ENCODE measurements at places on chromosomes 1 and 21.

DNA sequence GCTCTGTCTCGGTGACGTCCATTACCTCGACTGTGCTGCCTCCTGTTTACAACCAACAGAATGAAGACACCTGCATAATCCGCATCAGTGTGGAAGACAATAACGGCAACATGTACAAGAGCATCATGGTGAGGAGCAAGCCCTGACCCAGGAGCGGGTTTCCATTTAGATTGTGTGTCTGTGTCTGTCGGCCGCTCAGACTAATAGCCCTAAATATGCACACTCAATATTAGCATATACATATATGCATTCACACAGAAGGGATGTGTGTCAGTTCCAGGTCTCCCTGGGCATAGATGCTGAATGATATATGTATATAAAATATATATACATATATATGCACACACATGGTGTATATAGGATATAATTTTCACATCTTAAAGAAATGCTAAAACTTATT is 111.7 kb downstream of the RGL1 start:
- no peak for DNase-seq

GRCh38 chr1:8943498-8944405 is 1.9 kb upstream of the CA6 start:
- no peak for DNase-seq

- no peak for DNase-seq
Observed at GRCh38 chr1:22763487-22764200, 53.0 kb downstream of the EPHB2 start.

- no peak for DNase-seq
Observed at GRCh38 chr1:100428160-100428559, 75.9 kb downstream of the CDC14A start.

DNA sequence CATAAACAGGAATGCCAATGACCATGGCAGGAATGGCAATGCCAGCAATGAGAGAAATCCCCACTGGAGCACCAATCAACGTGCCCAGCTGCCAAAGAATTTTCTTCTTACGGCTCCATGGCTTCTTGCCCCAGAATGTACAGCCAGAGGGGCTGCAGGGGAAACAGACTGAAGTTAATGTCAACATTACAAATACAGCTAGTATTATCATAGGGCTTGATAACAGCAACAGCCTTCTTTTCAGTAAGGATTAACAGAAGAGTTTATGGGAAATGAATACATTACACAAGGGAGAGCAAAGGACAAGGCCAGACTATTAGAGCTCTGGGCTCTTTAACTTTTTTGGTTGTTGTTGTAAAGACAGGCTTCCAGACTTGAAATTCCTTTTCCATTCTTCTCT is 18.2 kb downstream of the RNF19B start:
- no peak for DNase-seq

- DNase-seq = no peak
Observed at GRCh38 chr1:63033211-63033610, 249.3 kb downstream of the ATG4C start.

DNA sequence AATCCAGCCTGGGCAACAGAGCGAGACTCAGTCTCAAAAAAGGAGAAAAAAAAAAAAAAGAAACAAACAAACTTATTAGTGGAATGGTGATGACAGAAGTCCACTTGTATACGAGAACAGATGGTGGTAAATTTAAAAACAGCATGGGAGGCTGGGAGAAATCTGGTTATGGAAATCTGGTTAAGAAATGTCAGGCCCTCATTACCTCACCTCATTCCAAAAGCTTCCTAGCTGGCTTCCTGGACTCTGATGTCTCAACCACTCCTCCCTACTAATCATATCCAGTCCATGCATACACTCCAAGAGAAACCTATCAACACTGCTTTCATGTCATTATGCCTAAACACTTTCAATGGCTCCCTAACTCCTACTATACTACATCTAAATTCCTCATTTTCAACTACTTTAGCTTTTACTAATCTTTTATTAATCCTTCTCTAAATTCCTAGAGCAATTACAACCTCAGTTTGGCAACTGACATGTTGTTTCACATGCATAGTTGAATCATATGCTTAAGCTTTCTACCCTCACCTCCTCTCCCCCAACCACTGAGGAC is 52.9 kb downstream of the FOXJ3 start:
- DNase-seq = no peak

DNA sequence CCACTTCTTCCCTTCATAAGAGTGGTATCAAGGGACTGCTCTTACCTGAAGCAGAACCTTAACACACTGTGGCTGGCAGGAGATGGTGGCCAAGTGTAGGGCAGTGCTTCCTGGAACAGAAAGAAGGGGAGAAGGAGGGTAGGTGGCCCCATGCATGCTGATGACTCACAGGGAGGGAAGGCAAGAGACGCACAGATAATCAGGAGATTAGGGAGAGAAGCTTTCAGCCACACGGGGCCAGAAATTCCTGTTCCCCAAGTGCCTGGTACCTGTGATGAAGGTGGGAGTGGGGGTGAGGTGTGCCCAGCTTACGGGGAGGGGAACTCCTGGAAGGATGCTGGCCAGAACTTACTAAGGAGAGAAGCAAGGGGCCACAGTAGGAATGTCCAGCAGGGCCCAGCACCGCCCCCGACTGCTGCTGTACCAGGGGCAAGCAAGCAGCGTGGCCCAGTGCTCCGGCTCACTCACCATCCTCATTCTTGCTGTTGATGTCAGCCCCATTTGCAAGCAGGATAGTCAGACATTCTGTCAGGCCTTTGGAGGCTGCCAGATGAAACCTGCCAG is 7.7 kb downstream of the ANKRD35 start:
- no peak for DNase-seq

GRCh38 chr1:232600424-232601258 is 29.3 kb downstream of the SIPA1L2 start:
- no peak for DNase-seq

GRCh38 chr1:212916481-212917133 is 33.7 kb upstream of the VASH2 start:
- peak; percentile 29 for DNase-seq

- DNase-seq = no peak
Observed at GRCh38 chr1:205451202-205451601, 4.6 kb downstream of the BLACAT1 start.

GRCh38 chr1:15452216-15452615 is 4.3 kb upstream of the CELA2A start:
- no peak for DNase-seq

DNA sequence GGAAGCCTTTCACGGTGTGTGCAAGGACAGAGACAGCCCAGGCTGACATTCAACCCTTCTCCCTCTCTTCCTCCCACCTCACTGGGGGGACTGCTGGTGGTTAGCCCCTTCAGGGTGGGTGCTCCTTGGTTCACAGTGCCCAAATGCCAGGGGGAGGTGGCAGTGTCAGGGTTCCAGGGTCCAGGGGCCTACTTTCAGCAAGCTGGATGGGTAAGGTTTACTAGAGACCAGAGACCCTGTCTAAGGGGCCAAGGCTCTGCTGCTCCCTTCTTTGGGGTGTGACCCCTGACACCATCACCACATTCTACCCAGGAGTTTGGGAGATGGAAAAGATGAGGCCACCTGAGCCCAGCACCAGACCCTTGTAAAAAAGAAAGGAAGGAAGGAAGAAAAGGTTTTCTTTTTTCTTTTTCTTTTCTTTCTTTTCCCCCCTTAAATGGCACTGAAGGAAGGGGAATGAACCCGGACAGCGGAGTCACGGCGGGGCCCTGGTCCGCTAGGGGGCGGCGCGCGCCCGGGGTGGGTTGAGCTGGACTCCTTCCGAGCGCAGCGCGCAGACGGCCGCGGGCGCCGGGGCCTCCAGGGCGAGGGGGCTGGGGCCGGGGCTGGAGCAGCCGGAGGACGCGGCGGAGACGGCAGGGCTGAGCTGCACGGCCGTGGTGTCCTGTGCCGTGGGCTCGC is 18.8 kb downstream of the KNCN start:
- DNase-seq = peak; percentile 51

DNA sequence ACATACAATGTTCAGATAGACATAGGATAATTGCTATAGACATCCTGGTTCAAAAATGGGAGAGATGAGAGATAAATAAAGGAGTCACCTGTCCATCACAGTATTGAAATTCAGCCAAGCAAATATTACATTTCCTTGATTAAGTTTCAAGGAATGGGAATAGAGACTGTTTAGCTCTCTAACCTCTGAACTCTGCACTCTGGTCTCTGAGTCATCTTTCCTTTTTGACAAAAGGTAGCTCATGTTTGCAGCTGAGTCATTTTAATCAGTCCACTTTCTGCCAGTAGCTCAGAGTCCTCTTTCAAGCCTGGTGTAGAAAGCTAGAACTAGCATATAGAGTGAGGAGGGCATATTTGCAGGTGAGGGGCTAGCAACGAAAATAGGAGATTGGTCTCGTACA is 51.4 kb upstream of the GJA8 start:
- no peak for DNase-seq

GRCh38 chr1:27380766-27381733 is 2.1 kb downstream of the CD164L2 start:
- DNase-seq = no peak

DNA sequence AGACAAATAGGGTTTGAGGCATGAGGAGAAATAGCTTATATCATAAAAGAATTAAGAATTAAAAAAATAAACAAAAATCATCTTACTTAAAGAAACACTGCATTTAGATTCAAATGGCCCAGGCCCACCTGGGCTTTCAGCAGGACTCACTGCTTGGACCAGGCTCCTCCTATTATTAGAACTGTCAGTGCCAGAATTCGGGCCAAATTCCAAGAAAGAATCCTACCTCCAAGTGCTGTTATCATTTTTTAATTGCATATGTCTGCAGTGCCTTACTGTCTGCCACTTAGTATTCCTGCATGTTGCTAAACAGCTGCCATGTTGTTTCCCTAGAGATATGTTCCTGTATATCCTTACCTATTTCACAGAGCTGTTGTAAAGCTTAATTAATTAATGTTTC is 112.0 kb downstream of the BARHL2 start:
- no peak for DNase-seq

GRCh38 chr1:98110674-98111073 is 189.8 kb upstream of the DPYD start:
- no peak for DNase-seq

DNA sequence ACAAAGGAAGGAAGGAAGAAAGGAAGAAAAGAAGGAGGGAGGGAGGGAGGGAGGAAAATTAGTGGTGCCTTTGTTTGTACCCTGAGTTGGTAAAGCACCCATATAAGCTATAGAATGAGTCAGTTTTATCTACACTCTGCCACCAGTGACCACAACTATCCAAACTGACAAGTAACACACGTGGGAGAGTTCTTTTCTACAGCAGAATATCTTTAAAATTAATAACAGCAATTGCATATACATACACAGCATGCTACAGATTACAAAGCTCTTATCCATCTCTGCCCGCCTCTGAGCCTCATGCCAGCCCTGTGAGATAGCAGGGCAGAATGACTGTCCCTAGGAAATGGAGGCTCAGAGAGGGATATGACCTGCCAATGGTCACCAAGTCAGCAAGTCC is 20.3 kb downstream of the CDCP2 start:
- no peak for DNase-seq

DNA sequence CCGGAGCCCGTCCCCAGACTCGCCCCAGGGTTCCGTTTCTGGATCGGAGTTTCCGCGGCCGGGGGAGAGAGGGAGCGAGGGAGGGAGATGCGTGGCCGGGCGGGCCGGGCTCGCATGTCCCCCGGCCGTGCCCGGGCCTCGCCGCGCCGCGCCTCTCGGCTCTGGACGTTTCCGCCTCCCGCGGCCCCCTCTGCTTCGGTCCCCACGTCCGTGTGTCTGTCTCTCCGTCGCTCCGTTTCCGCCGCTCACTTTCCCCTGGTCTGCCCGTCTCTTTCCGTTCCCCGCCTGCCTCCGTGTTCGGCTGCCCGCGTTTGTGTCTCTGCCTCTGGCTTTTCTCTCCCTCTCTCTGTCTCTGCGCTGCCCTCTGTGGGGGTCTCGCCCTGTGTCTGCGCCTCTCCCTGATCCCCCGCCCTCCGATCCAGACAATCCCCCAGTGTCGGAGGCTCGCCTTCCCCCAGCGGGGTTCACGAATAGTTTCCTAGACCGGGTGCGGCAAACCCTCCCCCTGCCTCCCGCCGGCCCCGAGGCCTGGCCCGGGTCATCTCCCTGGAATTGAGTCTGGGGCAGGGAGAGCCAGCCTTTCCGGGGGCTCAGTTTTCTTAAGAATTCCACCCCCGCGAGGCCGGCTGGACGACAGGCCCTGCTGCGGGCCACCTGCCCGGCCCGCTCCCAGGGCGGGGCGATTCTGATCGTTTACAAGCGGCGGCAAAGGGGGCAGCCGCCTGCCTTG is 735 bp downstream of the NBL1 start:
- DNase-seq = no peak

GRCh38 chr1:59154401-59154800 is 142.5 kb upstream of the FGGY start:
- no peak for DNase-seq

DNA sequence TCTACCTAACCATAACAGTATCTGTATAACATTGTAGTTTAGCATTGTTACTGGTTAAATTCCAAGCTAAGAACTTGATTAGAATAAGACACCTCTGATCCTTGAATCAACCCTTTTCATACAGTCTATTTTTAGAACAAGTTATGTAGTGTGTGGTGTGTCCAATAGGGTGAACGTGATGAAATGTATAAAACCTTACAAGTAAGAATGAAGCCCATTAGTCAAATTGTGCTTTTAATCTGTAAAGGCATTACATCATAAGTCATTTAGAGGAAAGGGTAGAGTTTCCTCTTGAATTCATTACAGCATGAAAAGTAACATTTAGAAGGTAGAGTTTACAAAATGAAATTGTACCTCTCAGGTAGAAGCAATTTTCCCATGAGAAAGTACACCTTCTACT is 479.2 kb downstream of the LTN1 start:
- no peak for DNase-seq

GRCh38 chr1:27397749-27398148 is 5.3 kb downstream of the GPR3 start:
- no peak for DNase-seq

- no peak for DNase-seq
Observed at GRCh38 chr1:74333244-74333643, 98.1 kb downstream of the TNNI3K start.

DNA sequence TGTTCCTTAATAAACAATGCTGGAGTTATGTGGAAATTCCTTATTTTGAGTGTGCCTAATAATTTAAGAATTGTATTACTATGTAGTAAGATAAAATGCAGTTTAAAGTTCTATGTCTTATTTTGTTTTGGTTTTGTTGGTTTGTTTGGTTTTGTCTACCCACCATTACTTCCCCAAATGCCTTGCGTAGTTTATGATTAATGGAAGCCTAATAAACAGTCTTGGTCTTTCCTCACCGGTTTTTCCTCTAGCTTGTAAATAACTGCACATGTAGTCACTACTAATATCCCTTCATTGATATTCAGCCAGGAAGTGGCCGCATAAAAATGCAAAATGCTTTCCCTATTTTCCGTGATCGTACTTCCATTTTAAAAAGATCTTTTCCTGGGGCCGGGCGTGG is 2.9 kb downstream of the SDCCAG8 start:
- no peak for DNase-seq

All from NCI-H1436 (cell line).